ENCODE measurements at places on chromosomes 7 and 10.
A peak's percentile ranks its signal among the peaks of the same experiment; 100 is the strongest.

DNA sequence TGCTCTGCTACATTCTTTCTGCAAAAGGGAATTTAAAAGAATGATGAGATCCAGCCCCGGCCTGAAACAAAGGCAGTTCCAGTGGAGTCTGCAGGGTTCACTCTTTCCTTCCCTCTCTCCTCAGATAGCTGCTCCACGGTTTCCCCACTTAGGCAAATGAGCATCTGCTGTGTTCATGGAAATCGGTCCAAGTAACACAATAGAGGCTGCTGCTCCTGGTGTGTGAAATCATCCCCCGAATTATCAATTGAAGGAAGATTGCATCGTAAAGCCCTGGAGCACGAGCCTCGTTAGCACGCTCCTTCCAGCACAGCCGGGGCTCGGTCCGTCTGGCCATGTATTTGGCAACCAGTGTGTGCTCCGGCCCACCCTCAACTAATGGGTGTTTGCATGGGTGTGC is 108.3 kb upstream of the DPP6 start:
- no peak for DNase-seq

- DNase-seq = no peak
Observed at GRCh38 chr10:124040451-124041188, 52.8 kb downstream of the CHST15 start.

DNA sequence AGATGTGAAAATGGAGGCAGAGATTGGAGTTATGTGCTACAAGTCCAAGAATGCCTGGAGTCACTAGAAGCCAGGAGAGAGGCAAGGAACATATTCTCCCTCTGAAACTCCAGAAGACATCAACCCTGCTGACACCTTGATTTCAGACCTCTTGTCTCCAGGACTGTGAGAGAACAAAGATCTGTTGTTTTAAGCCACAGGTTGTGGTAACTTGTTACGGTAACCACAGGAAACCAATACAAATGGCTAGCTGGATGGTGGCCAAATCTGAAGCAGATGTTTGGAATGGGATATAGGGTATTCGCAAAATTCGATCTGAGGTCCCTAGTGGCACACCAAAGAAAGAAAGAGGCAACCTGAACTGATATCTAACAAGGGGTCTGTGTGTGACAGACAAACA is 129.0 kb downstream of the HERPUD2 start:
- no peak for DNase-seq

DNA sequence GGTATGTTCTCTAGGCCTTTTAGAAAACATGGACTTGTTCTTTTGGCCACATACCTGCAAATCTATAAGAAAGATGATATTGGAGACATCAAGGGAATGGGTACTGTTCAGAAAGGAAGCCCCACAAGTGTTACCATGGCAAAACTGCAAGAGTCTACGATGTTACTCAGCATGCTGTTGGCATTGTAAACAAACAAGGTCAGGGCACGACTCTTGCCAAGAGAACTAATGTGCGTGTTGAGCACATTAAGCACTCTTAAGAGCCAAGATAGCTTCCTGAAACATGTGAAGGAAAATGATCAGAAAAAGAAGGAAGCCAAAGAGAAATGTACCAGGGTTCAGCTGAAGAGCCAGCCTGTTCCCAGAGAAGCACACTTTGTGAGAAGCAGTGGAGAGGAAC is 37.1 kb downstream of the SDK1 start:
- DNase-seq = no peak

- DNase-seq = no peak
Observed at GRCh38 chr7:155202106-155202871, 95.4 kb upstream of the INSIG1 start.

GRCh38 chr7:32890010-32890792 is 1.4 kb downstream of the KBTBD2 start:
- DNase-seq = no peak

DNA sequence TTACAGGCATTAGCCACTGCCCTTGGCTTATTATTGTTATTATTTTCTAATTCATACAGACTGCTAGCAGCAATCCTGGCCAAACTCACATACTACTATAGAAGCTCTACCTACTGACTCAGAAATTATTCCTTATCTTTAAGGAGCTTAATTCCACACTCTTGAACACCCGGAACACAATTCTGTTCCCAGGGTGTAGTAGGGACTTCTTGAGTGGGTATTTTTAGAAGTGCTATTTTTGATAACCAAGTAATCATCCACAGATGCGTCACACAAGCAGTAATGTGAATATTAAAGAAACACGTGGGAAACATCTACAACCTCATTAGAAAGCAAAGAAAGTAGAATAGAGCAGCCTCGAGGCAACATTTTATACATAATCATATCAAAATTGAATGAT is 149.2 kb downstream of the PTEN start:
- no peak for DNase-seq

DNA sequence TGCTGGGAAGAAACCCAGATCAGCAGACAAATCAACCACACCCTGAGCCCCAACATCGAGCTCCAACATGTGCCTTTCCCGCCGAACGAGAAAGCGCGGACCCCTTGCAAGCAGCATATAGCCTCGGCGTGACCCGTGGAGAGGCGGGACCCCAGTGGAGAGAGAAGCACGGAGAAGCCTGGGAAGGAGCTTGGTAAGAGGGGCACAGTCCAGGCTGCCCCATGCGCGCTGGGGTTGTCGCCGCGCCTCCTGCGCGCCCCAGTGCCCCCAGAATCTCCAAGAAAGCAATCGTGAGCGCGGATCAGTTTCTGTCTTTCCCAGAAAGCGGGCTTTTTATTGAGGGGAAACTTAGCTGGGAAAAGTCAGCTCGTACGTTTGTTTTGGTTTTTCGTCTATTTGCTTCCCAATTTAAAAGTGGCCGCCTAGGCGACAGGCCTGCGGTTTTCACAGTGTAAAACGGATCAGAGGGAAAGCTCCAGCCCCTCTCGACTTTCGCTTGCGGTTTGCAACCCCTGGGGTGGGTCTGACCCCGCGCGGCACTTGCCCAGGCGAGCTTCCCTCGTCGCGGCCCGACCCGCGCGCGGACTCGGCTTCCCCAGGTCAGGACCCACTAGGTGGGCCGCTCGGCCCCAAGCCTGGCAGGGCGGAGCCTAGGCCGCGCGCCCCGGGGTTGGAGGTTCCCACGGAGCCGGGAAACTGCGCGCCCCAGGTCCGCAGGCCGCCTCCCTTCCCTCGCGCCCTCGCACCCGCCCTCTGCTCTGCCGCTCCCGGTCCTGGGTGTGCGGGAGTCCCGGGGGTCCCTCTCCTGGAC is 31.1 kb downstream of the SKIDA1 start:
- peak; percentile 42 for DNase-seq

DNA sequence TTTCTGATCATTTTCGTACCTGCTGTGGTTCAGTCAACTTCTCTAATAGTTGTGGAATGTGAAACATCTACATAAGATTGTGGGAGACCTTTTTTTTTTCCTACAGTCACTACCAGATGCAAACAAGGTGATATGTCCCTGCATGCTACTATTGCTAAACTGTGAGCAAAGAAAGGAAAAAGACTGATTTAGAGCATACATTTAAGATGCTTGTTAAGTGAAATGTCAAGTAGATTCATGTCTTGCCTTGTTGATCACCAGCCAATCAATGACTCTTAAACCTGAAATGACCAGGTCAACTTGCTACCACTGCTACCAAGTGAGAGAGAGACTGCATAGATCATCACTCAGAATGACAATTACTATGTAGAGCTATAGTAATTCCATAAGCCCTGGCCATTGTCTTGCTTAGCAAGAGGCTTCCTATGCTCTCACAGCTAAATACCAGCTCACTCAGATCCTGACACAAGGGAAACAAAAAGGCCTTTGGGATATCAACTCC is 84.3 kb upstream of the SKAP2 start:
- DNase-seq = no peak

- DNase-seq = no peak
Observed at GRCh38 chr10:34723750-34724149, 91.3 kb downstream of the PARD3 start.

- DNase-seq = no peak
Observed at GRCh38 chr7:28731092-28731658, 227.0 kb downstream of the TRIL start.

DNA sequence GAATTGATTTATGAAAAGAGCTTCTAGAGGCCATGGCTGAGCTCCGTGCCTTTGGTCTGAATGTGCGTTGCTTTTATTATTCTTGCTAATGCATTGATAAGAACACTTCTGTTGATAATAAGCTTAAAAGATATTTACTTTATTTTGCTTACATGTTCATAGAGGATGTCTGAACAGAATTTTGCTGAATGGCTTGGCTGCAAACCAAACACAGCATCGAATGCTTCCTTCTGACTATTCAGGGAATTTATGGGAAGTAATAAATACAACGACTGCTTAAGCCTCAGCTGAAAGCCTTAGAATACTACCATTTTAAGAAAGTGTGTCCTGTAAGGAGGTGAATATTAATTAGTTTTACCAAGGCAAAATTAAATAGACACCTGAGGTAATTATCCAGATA is 643.5 kb upstream of the POT1 start:
- DNase-seq = no peak

GRCh38 chr10:45560262-45560661 is 112.3 kb downstream of the ZFAND4 start:
- no peak for DNase-seq

GRCh38 chr7:40795607-40796006 is 660.8 kb downstream of the SUGCT start:
- DNase-seq = no peak

GRCh38 chr7:132415259-132415658 is 161.0 kb downstream of the PLXNA4 start:
- DNase-seq = no peak

DNA sequence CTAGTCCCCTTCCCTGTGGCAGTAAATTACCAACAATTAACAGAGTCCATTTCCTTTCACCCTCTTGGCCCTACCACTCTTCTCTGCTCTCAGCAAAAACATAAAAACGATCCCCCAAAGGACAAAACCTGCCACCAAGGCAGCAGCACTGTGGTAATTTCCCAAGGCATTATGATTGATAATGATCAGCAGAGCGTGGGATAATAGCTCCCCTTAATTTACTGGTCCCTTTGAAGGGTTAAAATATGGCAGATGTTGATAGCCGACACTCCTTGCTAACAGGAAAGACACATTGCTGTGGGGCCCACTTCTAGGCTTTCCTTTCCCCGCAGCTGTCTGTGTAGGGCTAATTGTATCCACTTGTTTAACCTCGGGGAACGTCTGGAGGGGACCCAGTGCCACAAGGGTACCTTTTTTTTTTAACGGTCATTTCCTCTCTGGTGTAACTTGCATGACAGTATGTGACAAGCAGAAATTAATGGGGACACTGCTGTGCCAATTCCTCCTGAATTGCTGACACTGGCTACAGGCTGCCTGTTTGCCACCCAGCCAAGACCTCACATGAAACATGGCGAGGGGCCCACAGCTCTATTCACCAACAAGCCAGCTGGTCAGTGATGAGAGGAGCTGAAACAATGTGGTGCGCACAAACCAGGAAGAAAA is 81.3 kb downstream of the CDK6 start:
- peak; percentile 66 for DNase-seq

GRCh38 chr7:111561654-111561903 is 713 bp downstream of the IMMP2L start:
- no peak for DNase-seq

- DNase-seq = no peak
Observed at GRCh38 chr10:106931159-106931852, 233.2 kb downstream of the SORCS1 start.

DNA sequence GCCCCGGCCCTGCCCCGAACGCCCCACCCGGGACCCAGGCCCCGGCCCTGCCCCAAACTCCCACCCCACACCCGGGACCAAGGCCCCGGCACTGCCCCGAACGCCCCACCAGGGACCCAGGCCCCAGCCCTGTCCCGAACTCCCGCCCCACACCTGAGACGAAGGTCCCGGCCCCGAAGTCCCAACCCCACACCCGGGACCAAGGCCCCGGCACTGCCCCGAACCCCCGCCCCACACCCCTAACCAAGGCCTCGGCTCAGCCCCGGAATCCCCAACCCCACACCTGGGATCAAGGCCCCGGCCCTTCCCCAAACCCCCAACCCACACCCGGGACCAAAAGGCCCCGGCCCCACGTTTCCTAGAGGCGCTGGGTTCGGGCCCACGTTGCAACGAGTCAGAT is 1.1 kb upstream of the LARP4B start:
- no peak for DNase-seq
